Left renal cortex interstitium (tissue), 4 donors: ENCODE measurements at places on chromosomes 6 and 20. TPM values are rescaled to one million over a fixed set of nuclear protein-coding genes. Genes with fewer than 3 reads are reported as not detected.

- DNase-seq = no peak
Measured at GRCh38 chr6:92716638-92717037, 702.7 kb downstream of the EPHA7 start.

ACOT8 gene
- 28.0 TPM for polyA plus RNA-seq

DNA sequence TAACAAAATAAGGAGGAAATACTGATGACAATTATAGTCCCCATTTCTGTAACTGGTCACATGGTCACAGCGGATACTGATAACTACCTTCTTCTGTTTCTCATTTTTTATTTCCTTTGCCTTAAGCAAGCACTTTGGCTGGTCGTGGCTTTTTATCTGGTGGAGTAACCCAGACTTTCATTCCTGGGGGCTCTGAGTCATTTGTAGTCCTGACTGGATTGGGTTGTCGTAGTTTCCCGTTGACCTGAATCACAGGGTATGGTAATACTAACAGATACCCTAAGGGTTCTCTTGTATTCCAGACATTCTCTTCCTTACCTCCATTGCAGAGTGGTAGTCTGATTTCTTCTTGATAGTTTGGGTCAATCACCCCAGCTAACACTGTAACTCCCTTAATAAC lies 500.3 kb upstream of the ADGRB3 start:
- DNase-seq = no peak

SLC16A10 gene
- 21.2 TPM for polyA plus RNA-seq

SGK1 gene
- 69.1 TPM for polyA plus RNA-seq

- no peak for DNase-seq
Measured at GRCh38 chr6:117555882-117556498, 46.3 kb downstream of the GOPC start.

DNA sequence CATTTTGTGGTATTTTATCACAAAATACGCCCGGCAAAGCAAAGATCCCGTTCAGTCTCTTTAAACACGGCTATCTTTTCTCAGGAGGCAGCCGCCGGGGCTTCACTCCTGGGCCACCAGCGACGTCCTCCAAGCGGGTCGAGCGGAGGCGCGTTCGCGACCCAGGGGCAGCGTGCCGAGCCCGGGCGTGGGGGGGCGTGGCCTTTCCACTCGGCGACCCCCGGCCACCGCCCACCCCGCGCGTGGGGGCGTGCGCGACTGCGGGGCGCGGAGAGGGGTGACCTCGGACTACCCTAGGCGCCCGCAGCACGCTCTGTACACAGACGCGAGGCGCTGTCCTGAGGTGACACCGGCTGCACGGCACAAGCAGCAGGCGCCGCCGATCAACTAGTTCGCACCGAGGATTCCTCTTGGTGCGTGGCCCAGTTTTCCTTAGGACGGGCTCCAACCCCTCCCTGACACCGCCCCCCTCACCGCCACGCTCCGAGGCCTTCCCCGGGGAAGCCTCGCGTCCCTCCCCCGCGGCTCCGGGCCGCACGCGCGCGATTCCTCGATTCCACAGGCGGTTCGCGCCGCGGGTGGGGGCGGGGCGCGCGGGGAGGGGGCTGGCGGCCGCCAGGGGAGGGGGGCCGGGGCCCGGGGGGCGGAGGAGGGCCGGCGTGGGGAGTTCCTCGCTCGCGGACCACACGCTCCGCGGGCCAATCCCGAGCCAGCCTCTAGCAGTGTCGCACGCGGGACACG lies 1.1 kb upstream of the JARID2 start:
- DNase-seq = no peak

- DNase-seq = peak; percentile 45
Measured at GRCh38 chr20:60210779-60211617, 252.8 kb downstream of the CDH26 start.

GRCh38 chr6:42390228-42390934 lies 61.3 kb downstream of the TRERF1 start:
- DNase-seq = no peak

- no peak for DNase-seq
Measured at GRCh38 chr6:14047151-14047740, 70.3 kb upstream of the CD83 start.

- DNase-seq = no peak
Measured at GRCh38 chr6:92608751-92609150, 810.6 kb downstream of the EPHA7 start.

DNA sequence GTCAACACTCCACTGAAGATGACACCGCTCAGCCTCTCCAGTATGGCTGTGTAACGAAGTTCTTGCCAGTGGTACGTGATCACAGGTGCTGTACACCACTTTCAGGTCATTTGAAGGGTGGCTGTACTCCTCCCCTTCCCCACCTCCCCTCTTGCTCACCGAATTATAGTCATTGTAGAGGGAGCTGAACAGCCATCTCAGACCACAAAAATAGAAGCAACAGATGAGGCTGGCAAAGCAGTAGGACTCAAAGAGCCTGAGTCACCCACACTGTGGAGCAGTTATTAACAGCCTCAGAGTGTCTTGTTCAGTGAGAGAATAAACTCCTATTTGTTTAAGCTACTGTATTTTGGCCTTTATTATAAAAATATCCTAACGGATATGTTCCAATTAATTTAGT lies 192.5 kb upstream of the MCHR2 start:
- DNase-seq = no peak

- no peak for DNase-seq
Measured at GRCh38 chr20:13259921-13260320, 38.8 kb downstream of the ISM1 start.

DNA sequence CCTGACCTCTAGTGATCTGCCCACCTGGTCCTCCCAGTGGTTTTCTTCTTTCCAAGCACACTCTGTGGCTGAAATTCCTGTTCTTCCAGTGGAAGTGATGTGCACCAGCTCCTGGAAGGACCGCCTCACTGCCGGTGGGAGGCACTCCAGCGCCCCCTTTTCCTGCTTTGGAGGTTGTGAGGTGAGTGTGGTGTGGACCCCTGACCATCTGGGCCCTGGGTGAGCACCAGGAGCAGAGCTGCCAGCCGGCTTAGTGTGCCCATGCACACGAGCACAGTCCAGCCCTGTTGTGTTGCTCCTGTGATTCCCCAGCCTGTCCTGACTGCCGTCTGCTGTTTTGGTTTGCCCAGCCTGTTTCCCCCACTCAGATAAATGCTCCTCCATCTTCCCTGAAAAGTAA lies 134.6 kb downstream of the FNDC1 start:
- DNase-seq = no peak

FAM83B gene
- polyA plus RNA-seq = 11.6 TPM

GRCh38 chr6:149419696-149420404 lies 19.8 kb downstream of the SUMO4 start:
- no peak for DNase-seq

DNA sequence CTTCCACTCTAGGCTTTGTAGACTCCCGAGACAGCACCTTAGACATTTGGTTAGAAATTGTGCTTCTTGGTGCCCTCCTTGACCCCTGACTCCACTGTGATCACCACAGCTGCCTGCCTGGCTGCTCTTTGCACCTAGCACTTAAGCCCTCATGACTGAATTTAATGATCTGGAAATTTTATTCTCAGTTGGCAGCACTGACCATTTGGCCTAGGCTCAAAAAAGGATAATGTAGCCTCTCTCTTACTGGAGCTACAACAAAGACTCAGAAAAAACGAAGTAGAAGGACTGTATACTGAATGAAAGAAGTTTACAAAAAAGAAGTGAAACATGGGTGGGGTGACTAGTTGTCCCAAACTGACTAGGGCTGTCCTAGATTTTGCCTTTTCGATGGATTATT lies 11.3 kb upstream of the ABRACL start:
- DNase-seq = no peak

DNA sequence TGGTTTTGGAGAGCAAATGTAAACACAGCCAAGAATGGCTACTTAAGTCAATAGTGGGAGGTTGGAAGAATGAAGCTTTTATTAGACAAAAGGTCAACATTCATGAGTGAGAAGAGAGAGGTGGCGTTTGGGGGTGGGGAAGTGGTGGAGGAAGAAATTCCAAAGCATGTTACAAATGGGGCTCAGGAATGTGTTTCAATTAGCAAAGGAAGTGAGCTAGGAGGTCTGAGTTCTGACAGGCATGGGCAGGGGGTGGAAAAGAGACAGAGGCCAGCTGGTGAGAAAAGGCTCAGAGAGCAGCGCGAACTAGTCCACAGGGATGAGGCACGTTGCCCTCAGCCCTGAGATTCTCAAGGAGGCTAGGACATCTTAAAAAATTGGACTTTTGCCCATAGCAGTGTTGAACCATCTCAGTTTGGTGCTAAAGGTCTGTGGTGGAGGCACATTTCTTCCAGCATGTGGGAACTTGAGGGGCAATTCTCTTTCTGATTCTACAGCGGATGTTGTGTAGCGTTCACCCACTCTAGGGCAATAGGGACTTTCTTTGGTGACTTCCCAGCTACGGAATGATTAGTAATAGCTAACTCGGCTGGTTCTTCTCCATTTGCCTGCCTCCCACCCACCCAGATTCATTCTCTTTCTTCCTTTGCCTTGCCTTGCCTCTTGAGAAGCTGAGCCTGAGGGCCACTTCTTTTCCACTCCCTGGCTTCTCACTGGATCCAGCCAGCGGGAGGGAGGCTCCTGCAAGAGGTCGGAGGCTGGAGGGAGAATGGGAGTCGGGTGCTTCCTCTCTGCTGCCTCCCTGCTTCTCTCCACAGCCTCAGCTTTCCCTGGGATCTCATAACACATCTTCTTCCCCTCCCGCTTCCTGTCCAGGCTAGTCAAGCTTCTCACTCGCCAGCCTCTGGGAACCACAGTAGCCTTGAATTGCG lies 45.1 kb upstream of the NEDD9 start:
- peak; percentile 79 for DNase-seq

CST4 gene
- polyA plus RNA-seq = not detected
